Activated effector memory CD4-positive, alpha-beta T cell treated with anti-CD3 and anti-CD28 coated beads, Interleukin-2, amount 50 U/mL, for 16 hours (primary cell): ENCODE measurements at places on chromosomes 1 and 21.
A peak's percentile ranks its signal among the peaks of the same experiment; 100 is the strongest.

GRCh38 chr1:9315411-9316079 is 22.9 kb downstream of the SPSB1 start:
- peak; percentile 87 for DNase-seq

DNA sequence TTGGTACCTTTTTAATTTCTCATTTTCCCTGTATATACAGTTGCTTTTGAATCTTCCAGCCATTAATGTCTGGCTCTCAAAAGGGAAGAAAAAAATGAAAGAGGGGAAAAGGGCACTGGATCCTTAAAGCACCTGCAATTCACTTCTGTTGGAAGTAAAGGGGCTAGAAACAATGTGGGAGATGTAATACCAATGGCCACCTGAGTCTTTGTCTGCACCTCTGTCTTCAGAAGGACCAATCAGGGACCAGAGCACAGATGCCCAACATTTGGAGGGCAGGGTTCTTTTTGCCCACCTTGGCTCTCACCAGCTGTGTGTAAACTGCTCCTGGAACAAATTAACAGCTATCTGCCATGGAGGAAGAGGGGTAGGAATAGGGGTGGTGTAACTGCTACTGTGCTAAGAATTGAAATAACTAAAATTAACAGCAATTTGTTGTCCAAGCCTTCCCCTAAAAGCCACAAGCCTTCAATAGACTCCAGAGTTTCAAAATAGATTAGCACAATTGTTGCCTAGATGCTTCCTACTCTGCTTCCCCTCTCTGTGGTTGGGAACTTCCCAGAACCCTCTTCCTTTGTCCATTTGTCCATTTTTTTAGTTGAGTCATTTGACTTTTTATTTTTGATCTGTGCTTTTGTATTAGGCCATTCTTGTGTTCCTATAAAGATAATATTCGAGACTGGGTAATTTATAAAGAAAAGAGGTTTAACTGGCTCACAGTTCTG is 11.5 kb upstream of the LRRC8B start:
- no peak for DNase-seq

DNA sequence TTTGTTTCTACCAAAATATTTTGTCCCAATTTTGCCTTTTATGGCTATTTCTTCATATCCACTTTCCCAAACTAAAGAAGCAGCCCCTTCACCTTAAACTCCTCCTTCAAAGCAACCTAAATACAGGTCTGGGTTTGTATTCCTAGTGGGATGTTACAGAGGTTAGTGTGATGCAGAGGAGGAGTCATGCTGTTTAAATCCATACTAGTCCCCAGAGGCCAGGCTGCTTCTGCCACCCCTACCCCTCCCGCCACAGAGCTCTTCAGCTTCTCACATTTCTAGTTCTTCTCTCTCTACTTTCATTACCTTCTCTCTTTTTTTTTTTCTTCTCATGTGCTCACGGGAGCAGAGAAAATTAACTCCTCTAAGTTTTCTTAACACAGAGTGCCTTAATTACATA is 29.3 kb downstream of the SELL start:
- DNase-seq = no peak

DNA sequence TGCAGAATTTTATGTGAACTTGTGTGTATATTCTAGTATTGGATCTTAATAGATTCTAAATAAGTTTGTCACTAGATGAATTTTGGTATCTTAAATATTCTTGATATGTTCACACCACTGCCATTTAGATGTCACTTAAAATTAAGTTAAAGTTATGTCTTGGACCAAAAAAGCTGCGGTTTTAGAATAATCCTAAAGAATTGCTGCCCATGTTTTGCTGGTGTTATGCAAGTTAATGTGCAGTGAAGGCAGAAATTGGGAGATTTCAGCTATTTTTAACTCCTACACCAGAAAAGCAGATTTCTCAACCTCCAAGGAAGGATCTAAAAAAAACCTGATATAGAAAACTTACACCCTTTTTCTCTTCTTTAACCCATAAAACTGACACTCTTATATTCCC is 757 bp downstream of the ACADM start:
- no peak for DNase-seq

DNA sequence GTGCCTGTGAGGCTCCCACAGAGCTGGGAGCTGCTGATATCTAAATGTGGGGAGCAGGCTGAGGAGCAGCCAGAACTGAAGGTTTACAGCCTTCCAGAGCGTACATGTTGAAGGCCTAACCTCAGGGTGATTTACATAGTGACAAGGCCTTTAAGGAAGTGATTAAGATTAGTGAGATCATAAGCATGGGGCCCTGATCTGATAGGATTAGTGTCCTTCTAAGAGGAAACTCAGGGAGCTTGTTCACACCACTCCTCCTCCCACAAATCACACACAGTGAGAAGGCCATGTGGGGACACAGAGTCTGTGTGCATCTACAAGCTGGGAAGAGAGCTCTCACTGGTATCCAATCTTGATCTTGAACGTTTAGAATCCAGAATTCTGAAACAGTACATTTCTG is 92.3 kb upstream of the NBPF6 start:
- DNase-seq = no peak

DNA sequence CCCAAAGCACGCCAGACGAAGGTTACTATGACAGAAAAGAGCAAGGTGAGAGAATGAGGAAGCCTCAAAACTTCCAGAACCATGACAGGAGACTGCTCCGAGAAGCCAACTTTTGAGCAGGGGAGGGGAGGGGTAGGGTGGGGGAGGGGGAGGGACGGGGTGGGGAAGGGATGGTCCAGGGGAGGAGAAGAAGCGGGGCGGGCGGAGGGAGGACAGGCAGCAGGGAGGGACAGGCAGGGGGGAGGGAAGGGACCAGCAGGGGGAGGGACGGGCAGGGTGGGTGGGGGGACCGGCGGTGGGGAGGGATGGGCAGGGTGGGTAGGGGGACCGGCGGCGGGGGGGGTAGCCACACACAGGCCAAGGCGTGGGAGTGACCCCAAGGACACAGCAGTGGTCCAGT is 2.0 kb downstream of the INTS11 start:
- DNase-seq = no peak

- DNase-seq = peak; percentile 71
These were observed 9.1 kb upstream of the ATAD3B start for GRCh38 chr1:1462318-1462966.

GRCh38 chr1:198498881-198499280 is 41.6 kb downstream of the ATP6V1G3 start:
- DNase-seq = no peak

GRCh38 chr21:45284456-45284741 is 3.3 kb downstream of the POFUT2 start:
- no peak for DNase-seq

DNA sequence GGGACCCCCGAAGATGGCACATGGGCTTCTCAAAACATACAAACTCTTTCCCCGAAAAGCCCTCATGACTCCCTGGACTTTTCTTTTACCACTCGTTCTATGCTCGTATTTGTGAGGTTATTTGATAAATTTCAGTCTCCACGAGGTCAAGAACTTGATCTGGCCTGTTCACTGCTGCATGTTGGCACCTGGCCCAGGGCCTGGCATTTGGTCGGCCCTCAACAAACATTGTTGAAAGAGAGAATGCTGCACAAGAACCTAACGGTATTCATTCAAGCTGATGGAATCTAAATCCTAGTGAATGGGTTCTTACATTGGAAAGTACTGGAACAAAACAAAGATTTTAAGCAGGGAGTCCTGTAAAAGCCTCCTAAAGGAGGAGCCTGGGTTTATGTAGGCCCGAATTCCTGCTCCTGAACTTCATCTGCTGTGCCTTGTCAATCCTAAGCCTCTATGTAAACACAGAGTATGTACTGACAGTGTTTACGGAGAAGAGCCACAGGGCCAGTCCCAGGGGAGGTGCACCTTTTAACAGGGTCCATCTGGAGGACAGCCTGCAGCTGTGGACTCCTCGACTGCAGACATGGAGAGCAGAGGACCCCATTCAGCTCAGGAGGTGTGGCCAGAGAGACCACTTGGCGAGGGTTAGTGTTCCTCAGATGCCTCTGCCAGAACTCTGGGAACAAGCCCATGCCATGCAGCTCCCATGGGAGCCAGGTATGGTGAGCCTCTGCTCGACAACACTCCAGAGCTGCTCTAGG is 46.9 kb downstream of the L1TD1 start:
- DNase-seq = no peak

DNA sequence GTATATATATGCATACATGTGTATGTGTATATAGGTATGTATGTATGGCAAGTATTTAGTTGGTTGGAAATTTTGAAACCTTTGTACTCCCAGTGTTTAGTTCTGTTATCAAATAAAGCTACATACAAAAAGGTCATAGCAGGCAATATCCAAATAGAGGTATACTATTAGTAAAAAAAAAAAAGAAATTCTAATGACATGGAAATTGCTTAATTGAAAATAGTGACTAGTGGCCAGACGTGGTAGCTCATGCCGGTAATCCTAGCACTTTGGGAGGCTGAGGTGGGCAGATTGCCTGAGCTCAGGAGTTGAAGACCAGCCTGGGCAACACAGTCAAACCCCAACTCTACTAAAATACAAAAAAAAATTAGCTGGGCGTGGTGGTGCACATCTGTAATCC is 351.6 kb upstream of the NR5A2 start:
- no peak for DNase-seq

GRCh38 chr1:39732730-39733129 is 6.0 kb upstream of the PPIE start:
- DNase-seq = no peak

GRCh38 chr1:30652152-30652841 is 71.1 kb downstream of the MATN1 start:
- DNase-seq = no peak

DNA sequence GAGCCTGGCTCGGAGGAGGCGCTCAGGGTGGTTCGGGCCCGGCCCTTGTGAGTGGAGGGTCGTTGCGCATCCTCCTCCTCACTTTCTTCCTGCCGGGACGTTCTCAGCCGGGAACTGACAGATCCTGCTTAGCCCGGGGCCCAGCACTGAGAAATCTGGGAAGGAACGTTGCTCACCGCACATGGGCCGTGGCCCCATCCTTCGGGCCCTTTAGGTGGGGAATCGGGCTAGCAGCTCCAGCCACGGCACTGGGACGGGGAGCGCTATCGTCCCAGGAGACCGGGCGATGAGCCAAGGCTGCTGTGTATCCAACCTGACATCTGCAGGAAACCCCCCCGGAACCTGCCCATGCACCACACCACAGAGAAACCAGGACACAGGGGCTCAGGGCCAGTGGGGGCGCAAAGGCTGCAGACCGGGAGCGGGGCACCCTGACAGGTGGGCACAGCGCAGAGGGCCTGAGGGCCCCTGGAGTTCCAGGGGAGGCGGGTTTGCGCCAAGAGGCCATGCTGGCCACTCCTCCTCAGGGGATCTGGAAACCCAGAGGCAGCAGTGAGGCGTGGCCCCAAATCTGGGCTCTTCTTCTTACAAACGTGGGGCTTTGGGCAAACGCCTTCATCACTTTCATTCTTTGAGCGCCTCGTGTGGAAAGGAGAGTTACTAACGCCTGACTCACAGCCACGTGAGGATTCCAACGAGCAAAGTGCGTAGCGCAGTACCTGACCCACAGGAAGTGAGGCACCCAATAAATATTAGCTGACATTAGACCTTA is at the start of gene SH2D5:
SH2D5 (minus strand) TSS at position 116 of the 772 bp plus-strand sequence. CDS start 4,659 bp downstream, outside the sequence.
- peak; percentile 91 for DNase-seq

DNA sequence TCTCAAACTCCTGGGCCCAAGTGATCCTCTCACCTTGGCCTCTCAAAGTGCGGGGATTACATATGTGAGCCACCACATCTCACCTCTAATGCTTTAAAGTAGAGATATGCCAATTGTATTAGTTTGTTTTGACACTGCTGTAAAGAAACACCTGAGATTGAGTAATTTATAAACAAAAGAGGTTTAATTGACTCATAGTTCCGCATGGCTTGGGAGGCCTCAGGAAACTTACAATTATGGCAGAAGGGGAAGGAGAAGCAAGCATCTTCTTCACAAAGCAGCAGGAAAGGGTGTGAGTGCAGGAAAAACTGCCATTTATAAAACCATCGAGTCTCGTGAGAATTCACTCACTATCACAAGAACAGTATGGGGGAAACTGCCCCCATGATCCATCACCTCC is 3.5 kb upstream of the MYCL start:
- no peak for DNase-seq

DNA sequence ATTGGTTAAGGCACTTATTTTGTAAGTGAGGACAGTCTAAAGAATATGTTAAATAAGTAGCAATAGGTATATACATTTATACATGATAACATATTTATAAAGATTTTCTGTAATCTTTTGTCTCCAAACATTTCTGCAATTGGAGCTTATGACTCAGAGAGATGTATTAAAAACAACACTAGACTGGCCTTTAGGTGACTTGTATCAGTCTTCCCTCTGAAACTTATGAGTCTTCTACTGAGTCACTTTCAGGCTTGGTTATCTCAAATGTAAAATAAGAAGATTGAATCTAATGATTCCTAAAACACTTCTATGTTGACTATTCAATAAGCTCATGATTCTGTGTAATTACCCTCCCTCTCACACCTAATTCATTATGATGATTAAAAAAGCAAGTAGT is 672.6 kb upstream of the NEGR1 start:
- DNase-seq = no peak

DNA sequence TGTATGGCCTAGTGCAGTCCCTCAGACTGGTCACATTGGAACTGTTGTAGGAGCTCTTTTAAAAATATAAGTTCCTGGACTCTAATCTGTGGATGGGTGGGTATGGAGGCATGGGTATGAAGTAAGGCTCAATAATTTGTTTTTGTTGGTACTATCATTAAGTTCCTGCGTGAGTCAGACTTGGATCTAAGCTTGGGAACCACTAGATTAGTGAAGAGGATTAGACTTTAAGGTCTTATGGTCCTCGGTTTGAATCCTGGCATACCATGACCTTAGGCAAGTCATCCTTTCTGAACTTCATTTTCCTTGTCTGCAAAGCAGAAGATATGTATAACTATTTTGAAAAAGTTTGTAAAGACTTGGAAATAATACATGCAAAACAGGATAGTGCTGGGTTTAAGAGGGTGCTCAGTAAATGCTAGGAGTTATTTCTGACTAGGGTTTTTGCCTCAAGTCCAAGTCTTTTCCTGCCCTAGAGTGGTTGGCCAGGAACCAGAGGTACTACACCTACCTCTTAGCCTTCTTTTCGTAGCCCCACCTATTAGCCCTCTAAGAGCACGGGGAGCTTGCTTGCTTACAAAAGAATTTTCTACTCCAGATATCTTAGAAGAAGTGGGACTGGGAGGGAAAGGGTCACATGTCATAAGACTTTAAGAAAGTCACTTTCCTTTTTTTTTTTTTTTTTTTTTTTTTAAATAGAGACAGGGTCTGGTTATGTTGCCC is 38.6 kb upstream of the METTL18 start:
- DNase-seq = no peak

GRCh38 chr1:64537942-64538341 is 68.0 kb downstream of the CACHD1 start:
- no peak for DNase-seq

DNA sequence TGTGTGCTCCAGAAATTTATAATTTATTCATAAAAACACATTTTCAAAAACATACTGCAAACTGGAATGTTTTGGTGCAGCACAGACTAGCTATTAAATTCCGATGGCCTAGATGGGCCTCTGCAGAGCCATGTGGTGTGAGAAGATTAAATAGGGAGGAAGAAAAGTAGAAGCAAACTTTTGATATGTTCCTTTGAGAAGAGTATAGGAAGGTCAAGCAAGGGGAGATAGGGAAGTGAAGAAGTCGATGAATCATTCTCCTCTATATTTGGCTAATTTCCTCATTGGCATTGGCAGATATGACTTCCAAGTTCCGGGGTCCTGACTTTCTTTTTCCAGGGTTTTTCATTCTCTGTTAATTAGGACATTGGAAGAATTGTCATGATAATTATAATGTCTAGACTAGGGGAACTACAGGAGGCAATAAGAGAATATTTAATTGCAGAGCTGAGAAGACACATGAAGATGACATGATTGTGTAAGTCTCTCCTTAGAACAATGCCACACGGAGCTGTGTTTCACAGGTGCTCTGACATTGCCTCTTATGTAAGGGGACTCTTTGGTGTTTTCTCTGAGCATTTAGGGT is 19.3 kb upstream of the ZNF326 start:
- DNase-seq = no peak
